GM10248 (cell line): ENCODE measurements at places on chromosomes 7 and 10.
A peak's percentile ranks its signal among the peaks of the same experiment; 100 is the strongest.

DNA sequence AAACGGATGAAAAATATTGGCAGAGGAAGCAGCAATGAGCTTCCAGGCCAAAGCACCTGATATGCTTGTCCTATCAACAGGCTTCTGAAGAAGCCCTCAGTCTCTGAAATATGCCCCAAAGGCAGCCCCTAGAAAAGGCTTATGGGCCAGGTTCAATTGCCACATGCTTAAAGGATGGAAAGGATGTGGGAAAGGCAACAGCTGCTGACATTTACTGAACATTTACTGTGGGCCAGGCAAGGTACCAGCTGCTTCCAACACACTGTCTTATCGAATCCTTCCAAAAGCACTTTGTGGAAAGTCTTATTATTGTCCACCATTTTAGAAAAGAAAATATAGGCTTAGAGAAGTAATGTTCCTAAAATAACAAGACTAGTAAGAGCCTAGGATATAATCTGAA lies 56.5 kb downstream of the DOCK4 start:
- no peak for DNase-seq

DNA sequence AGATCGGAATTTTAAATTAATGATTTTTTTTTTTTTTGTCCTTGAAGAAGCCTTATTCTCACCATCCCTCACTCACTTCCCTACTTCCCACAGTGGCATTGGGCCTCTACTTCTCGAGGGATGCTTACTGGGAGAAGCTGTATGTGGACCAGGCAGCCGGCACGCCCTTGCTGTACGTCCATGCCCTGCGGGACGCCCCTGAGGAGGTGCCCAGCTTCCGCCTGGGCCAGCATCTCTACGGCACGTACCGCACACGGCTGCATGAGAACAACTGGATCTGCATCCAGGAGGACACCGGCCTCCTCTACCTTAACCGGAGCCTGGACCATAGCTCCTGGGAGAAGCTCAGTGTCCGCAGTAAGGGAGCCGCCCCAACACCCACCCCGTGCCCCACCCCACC lies 23.5 kb downstream of the RET start:
- no peak for DNase-seq

- DNase-seq = no peak
These were observed 90.8 kb downstream of the KIAA1217 start for GRCh38 chr10:24299578-24300260.

DNA sequence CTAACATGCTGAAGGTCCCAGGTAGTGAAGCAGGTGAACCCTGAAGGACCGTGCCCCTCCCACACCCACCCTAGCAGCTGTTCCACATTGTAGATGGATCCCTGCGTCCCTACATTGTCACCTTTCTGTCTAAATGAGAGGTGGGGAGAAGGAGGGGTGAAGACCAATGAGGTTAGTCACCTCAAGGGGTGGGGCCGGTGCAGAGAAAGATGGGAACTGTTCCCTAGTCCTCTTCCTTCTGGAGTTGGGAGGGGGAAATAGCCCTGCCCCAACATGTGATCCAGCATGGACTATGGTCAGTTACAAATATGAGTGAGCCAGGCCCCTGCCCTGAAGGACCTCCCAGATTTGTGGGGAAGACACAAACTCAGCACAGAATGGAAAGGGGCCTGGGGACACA lies 124.5 kb downstream of the LHPP start:
- no peak for DNase-seq

DNA sequence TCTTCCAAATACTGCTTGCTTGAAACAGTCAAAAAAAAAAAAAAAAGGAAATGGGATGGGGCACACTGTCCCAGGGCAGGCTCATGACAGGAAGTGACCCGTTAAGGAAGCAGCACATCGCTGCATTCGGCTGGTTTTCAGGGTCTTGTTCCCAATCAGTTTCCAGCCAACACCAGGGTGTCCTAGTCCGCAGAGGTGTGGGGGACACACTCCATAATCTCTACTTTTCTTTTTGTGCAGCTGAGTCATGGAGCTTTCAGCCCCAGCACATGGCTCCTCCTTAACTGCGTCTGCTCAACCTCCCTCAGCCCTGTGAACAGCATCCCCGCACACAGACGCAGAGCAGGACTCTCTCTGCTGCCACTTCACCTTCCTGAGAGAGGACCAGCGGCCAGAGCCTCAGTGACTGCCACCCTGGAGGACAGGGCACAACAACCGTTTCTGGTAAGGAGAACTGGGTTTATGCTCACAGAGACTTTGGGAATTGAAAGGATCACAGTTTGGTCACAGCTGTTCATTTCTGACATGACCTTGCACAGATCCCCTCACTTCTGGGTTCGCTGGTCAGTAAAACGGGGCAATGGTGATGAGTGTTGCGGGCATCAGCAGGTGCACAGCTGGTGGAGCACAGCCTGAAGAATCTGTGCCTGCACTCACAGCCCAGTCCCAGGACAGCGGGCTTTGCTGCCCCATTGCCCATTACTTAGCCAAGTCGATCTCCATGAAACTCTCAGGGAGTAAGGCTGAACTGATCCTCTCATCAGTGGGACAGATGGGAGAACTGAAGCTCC lies at the start of gene GIMAP5:
Gene GIMAP5, plus strand, starts transcription at position 154 of the 791 bp plus-strand sequence. CDS start 3,467 bp downstream, outside the sequence.
- no peak for DNase-seq

DNA sequence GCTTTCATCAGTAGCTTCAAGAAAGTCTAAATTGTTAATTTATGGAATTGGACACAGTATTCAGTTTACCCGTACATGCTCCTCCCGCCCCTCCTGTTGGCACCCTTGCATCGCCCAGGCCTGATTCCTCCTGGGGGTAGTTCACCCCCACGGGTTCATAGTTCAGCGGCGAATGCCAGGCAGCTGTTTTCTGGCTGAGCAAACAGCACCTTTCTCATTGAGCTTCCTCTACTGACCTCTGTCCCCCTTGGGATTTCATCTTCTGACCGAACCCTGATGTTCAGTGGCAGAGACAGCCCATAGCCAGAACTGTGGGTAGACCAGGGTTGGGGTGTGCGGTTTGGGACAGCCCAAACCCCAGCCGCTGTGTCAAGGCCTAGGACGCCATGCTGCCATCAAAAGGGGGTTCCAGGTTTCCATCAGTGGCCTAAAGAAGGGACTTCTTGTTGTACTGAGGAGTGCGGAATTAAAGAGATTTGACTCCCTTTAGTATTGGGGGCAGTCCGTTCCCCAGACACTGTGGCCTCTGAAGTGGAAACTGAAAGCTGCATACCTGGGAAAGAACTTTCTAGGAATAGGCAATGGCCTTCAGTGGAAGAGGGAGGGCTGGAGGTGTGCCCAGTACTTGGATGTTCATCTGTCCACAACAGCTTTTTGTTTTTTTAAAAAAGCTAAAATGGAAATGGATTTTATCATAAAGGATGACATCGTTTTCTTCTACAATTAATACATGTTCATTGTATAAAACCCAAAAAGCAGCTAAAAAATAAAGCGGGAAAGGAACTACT lies 19.0 kb downstream of the MDH2 start:
- peak; percentile 6 for DNase-seq

DNA sequence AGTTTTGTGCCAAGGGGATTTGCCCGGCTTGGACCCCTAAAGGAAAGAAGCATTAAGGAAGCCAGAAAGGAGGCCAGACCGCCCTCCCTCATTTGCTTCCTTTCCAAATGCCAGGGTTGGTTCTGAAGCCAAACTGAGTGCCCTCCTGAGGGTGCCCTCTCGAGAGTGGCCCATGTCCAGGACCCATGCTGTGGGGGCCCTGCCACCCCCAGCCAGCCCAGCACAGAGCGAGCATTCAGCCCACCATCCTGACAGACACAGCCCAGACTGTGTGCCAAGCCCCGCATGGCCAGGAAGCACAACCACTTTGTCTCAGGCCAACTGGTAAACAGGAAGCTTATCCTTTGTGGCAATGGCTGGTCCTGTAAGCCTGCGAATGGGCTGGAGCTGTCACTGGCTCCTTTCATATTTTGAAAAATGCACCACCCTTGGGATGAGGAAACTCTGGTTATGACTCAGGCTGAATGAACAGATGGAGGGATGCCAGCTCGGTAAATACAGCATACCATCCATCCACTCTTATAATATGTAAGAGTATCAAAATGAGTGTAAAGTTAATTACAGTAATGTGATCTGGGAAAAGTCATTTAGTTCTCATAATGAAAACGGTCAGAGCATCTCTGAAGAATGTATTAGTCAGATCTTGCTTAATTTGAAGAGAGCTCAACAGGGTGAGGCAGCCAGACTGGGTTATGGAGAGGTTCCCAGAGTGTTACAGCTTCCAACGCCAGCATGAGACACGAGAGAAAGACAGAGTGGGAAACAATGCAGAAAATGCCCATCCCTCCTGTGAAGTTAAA lies 65.0 kb downstream of the STK17A start:
- DNase-seq = peak; percentile 31

GRCh38 chr7:23372611-23373010 lies 73.5 kb downstream of the MALSU1 start:
- DNase-seq = no peak

GRCh38 chr7:25454562-25455041 lies 226.3 kb upstream of the NPVF start:
- DNase-seq = no peak

DNA sequence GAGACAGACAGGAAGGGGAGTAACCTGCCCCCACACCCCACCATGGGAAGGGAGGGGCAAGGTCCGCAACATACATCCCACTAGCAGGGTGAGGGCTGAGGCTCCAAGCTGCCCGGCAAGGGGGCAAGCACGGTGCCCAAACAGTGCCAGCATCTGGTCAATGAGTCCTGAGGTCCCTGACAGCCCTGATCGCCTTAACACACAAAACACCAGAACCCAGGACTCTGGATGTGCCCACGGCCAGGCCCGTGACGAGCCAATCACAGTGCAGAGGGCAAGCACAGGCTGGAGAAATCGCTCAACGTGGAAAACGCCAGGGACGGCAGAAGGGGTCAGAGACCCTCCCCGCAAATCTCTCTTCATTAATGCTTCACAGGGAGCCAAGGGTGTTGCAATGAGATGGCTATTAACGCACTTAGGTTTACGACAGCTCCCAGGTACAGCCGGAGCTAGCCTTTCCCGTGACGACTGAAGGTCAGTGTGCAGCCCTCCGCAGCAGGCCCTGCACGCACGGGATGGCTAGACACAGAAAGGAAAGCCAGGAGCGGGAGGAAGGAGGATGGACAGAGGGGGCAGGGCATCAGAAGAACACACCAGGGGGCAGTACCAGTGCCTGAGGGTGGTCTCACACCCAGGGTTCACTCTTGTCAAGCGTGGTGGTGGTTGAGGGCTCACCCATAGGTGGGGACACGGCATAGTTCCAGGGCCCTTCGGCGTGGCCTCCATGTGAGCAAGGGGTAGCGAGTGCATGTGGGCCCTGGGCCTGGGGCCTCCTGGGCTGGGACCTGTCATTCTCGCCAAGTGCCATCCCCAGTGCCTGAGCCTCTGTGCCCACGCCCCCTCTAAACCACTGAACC lies 220.5 kb downstream of the MAD1L1 start:
- no peak for DNase-seq

- no peak for DNase-seq
These were observed 98.1 kb upstream of the NANOS1 start for GRCh38 chr10:118931436-118931835.

GRCh38 chr10:43392748-43393147 lies 16.2 kb downstream of the HNRNPF start:
- DNase-seq = no peak

- no peak for DNase-seq
These were observed 26.3 kb downstream of the DOCK1 start for GRCh38 chr10:126931544-126931943.

- no peak for DNase-seq
These were observed 55.7 kb downstream of the RALA start for GRCh38 chr7:39678930-39679709.

GRCh38 chr7:106864298-106865081 lies 592 bp upstream of the PIK3CG start:
- peak; percentile 30 for DNase-seq

- DNase-seq = no peak
These were observed 108.3 kb downstream of the SORCS1 start for GRCh38 chr10:107056182-107056581.

DNA sequence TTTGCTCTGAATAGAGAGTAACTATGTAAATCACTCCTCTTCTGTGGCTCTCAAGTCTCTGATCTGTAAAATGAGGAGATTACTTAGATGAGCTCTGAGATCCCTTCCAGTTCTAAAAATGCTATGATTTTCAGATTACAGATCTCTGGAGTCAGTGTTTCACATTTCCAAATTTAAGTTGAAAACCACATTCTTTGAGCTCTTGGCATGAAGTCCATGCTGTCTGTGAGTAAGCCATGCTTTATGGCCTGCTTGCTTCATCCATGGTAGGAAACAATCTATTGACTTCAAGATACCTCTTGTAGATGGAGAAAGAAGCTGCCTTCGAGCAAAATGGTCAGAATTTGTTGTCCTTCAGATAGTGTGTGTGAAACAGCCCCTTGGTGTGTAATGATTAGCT lies 64.9 kb downstream of the CELF2 start:
- no peak for DNase-seq
